ENCODE measurements at places on chromosomes 1 and 21. TPM values are rescaled to one million over a fixed set of nuclear protein-coding genes. Genes with fewer than 3 reads are reported as not detected.

DNA sequence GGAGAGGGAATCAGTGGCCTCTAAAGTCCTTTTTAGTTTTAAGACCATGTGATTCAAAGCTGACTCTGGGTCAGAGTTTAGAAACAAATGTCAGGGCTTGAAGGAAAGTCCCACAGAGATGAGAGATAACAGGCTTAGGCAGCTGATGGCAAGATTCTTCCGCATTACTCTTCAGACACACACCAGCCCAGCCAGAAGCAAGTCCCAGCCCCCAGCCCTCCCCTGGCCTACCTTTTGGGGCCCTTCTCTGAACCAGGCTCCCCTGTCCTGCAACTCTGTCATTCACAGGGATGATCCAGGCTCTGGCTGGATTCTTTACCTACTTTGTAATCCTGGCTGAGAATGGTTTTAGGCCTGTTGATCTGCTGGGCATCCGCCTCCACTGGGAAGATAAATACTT lies 13.1 kb upstream of the CASQ1 start:
- DNase-seq: no peak

DNA sequence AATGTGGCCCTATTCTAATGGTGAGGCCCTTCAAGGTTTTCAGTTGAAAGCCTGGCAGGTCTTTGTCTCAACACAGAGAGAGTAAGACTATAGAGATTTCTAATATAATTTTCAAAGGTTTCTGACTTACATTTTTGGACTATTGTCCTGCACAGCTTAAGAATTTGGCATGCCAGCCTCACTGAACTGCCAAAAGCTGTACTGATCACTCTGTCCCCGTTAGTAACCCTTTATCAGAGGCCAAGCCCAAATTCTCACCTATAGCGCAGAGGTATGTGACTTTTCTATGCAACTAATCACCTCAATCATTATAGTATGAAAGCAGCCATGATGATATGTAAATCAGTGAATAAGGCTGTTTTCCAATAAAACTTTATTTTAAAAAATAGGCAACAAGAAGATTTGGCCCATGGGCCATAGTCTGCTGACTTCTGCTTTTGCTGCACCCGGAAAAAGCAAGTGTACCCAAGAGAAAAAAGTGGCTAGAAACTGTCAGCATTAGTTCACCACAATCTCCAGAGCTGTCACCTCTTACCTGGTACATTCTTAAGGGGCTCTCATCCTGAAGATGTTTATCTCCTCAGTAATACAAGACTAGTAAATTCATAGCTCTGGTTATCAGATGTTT lies 85.4 kb downstream of the PIGK start:
- DNase-seq: no peak

GRCh38 chr1:20478057-20478635 lies 7.9 kb downstream of the CAMK2N1 start:
- DNase-seq: no peak

- DNase-seq: no peak
Measured at GRCh38 chr1:157004806-157005205, 40.7 kb downstream of the ARHGEF11 start.

- DNase-seq: no peak
Measured at GRCh38 chr1:15254559-15254958, 7.5 kb downstream of the FHAD1 start.

GRCh38 chr21:42265231-42265812 lies 46.4 kb downstream of the ABCG1 start:
- DNase-seq: no peak

GRCh38 chr1:154661110-154661509 lies 53.1 kb upstream of the ADAR start:
- no peak for DNase-seq

GRCh38 chr1:32765570-32766327 lies 51.4 kb downstream of the YARS1 start:
- DNase-seq: no peak

DNA sequence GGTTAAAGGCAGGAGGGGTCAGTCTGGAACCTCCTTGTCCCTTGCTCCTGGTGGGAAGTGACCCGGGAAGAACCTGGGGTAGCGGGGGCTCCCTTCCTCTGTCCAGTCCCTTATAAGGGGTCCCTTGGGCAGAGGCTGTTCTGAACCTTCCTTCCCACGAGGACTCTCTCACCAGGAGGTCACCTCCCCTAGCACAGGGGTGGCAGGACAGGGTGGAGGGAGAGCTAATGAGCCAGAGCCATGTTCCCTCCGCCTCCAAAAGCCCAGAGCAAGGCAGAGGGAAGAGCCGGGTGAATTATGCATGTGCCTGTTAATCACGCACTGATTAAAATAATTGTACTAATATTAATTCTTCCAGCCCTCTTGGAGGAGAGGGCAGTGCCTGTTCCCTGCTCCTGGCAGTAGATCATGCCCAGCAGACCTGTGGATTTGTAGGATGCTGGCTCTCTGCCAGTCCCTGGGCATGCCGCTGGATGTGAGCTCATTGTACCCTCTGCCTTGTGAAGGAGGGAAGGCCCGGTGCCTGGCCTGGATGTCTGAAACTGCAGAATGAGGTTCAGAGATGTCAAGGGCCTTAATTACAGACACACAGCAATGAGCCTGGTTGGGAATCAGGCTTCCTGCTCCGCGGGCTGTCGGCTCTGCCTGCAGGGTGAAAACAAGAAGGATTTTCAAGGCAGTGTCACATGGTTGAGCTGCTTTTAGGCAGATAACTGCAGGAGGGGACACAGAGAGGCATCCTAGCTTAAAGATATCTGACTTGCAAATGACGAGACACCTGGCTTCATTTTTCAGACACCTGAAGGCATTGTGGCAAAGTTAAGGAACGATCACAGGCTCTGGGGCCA lies 68.2 kb downstream of the IGSF21 start:
- DNase-seq: no peak

- DNase-seq: peak; percentile 71
Measured at GRCh38 chr1:61782771-61783170, 40.5 kb downstream of the PATJ start.

DNA sequence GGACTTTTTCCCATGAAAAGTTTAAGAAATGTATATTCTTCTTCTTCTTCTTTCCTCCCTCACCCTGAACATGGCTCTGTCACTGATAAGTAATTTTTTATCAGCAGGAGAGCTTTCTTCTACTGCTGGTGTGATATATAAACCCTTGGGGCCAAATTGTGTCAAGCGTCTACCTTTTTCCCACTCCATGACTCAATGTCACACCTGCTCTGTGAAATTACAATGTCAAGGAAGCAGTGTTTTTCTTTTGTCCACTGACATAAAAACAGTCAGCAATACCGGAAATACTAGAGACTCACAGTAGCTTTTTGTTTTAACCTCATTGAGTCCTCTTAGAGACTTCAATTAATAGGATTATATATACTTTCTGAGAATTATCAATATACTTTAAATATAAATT lies 416.2 kb upstream of the ADGRL4 start:
- no peak for DNase-seq

GRCh38 chr1:59714966-59715365 lies 99.8 kb upstream of the HOOK1 start:
- no peak for DNase-seq

- DNase-seq: no peak
Measured at GRCh38 chr1:204493145-204493983, 1.2 kb downstream of the PIK3C2B start.

DNA sequence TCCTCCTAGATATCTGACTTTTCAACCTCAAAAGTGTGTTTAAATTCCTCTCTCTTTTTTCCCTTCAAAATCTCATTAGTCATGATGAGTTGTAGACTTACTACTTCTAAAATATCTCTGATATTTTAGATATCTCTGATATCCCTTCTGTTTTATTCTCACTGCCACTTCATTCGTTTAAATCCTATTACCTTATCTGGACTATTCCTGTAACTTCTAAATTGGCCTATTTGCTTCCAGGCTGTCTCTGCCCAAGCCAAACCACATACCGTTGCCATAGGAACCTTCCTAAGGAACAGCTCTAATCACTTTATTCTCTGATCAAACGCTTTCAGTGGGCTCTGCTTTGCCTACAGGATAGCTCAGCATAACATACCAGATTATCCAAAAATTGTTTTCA lies 333.1 kb upstream of the CHRM3 start:
- DNase-seq: no peak

DNA sequence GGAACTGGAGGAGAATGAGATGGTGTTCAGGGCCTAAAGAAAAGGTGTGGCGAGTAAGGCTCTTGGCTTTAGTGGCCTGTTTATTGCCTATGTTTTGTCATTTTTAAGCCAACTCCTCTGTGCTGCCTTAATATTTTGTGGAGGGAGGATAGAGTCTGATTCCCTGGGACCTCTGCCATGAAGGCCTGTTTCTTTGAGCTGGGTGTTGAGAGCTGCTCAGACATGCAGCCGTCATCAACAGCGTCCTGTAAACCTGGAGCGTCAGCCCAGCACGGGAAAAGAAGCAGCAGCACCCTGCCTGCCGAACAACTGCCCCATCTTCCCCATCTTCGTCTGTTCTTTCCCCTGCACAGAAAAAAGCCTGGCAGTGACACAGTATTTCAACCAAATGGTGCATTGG lies 27.1 kb upstream of the SNX27 start:
- no peak for DNase-seq

DNA sequence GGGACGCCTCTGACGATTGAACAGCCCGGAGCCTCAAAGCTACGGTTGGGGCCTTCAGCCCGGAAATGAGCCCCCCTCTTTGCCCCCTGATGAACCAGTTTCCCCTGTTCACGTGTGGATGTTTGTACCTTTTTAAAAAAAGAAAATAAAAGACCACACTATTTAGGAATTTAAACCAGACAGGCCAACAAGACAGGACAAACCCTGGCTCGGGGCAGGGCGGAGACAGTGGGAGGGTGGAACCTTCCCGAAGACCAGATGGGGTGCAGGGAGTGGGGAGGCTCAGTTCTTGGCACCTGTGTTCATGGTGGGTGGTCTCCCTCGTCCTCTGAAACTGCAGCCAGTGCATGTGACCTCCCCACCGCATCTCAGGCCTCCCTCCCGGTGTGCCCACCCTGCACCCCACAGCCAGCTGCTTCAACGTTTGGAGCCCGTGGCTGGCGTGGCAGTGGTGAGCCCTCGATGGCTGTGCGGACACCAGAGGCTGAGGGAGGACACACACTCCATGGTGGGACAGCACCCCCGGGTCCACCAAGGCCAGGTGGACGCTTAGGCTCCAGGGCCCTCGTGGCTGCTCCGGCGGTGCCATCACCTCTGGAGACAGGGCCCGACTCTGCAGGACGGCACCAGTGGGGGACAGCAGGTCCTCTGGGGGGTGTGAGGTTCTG lies 45.6 kb downstream of the COL18A1 start:
- no peak for DNase-seq

IPP gene
- total RNA-seq: 14.6 TPM

ILDR2 gene
- 5.4 TPM for total RNA-seq

EXTL1 gene
- not detected for total RNA-seq

POU3F1 gene
- total RNA-seq: 0.53 TPM

TFF2 gene
- total RNA-seq: not detected

KRTAP7-1 gene
- not detected for total RNA-seq

NIT1 gene
- total RNA-seq: 28.8 TPM

TCP10L gene
- total RNA-seq: not detected

WDR64 gene
- total RNA-seq: not detected

Data from GM12878 (cell line).